NCI-H2029 (cell line): ENCODE measurements at places on chromosomes 11 and 22.

GRCh38 chr11:63745304-63746170 lies 23.0 kb downstream of the ZFTA start:
- DNase-seq, result no peak

DNA sequence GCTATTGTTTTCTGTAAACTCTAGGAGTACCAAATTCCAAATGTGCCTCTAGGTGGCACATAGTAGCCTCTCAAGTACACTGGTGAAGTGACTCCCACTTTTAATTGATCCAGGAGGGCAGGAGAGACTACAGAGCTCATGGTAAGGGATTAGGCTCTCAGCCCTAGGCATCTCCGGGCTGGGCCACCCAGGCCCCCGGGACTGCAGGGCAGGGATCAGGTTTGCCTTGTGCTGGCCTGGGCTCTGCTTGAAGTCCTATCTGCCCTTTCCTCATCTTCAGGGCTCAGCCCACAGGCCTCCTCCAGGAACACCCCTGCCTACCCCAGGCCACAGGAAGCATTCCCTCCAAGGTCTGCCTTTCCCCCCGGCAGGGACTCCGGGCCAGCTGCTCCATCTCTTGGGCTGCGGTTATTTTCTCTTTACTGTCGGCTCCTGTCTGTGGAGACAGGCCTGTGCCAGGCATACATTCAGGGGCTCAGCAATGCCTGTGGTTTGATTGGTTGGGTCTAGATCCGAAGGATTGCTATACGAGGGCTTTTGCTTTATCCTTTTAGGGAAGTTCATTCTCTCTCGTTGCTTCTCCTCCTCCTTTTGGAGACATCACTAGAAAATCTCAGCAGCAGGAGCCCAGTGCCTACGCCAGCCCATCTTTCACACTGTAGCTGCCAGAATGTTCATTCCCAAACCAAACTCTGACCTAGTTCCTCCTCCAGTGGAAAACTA lies 32.8 kb downstream of the PARVA start:
- DNase-seq, result no peak

DNA sequence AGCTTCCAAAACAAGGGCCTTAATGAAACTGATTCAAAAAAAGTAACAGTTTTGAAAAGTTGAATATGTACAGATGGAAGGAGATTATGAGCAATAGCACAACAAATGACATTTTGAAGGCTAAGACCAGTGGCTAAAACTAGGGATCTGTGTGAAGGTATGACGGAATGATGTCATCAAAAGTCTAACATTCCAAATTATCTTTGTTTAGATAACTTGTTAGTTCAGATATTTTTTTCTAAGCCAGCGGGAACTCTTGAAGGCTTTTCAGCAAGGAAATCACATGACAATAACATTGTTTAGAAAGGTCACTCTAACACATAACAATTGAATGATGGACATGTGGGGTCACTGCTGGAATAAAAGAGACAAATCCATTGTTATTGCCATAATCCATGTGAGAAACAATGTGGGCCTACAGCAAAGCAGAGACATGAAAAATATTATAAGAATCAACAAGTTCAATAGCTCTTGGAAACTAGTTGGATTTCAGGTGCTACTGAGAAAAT lies 260.5 kb downstream of the CASP12 start:
- no peak for DNase-seq

GRCh38 chr11:134939905-134940304 lies 527.9 kb upstream of the B3GAT1 start:
- no peak for DNase-seq

GRCh38 chr11:19226378-19227195 lies 14.2 kb downstream of the E2F8 start:
- DNase-seq, result no peak

- no peak for DNase-seq
Observed at GRCh38 chr11:27916541-27917100, 191.3 kb downstream of the KIF18A start.

- DNase-seq, result no peak
Observed at GRCh38 chr11:116057000-116057399, 552.8 kb upstream of the CADM1 start.

DNA sequence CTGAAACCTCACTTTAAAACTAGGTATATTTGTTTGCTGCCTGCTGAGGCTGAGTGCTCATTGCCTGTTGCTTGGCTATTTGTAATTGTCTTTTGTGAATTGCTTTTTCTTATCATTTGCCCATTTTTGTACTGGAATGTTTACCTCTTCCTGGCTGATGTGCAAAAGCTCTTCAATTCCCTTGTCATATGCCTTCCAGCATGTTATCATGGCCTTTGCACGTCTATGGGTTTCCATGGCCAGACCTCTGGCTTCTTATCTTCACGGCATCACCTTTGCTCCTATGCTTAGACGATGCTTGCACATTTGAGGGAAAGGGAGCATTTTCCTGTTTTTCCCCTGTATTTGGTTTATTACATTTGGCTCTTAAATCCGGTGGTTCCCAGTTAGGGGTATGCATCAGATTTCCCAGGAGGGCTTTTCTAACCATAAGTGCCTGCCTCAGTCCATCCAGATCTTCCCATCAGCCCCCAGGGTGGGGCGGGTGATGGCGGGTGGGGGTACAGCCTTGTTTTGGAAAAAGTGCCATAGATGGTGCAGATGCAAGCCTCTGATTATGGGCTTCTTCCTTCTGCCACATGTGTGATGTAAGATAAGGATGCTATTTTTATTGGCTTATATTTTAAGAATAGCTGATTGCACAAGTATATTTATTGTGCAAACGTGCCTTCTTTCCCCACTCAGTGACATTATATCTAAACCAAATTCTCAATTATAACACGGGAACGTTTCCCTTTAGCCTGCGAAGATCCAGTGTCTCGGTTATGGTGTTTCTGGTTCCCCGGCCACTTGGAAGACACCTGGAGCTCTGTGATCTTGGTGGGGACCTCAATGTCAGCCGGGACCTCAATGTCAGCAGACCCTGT lies 70.6 kb upstream of the SEPTIN5 start:
- DNase-seq, result no peak

- no peak for DNase-seq
Observed at GRCh38 chr11:86814775-86815174, 14.4 kb downstream of the PRSS23 start.

- DNase-seq, result no peak
Observed at GRCh38 chr11:94132152-94132558, 3.5 kb downstream of the PANX1 start.

DNA sequence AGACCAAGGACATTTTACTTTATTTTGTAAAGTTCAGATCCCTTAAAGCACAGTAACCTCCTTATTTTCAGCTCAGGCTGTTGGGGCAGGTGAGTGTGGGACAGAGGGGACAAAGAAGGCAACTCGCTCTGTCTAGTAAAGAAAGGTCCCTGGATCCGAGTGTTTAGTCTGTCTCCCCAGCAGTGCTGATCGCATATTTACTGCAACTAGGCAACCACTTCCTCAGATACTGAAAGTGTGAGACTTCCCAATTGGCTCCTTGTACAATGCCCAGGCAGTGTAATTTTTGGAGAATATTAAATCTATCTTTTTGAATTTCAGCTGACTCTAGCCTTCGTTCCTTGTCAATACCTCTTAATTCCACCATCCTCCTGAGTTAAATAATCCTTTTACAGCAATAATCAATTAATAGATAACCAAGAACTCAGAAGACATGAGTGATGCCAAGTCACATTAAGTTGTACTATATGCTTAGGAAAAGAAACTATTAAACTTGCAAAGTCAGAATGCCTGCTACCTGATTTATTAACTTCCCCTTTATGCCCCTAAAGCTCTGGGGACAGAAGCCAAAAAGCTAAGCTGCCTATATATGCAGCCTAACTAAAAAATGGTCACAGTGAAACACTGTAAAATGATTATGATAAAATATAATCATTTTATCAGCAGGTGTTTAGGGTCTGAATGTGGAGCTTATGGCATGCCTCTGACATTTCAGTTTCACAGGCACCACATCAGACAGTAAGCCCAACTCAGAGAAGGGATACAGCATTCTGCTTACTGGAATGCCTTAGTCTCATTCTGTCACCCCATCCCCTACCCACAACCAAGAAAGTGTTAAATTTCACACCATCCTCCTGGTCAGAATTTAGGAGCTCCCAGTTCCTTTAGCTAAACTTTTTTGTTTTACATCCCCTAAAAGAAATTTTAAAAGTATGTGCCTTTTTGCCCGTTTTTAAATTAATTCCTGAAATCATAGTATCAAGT lies 138.7 kb downstream of the TRIM44 start:
- no peak for DNase-seq

DNA sequence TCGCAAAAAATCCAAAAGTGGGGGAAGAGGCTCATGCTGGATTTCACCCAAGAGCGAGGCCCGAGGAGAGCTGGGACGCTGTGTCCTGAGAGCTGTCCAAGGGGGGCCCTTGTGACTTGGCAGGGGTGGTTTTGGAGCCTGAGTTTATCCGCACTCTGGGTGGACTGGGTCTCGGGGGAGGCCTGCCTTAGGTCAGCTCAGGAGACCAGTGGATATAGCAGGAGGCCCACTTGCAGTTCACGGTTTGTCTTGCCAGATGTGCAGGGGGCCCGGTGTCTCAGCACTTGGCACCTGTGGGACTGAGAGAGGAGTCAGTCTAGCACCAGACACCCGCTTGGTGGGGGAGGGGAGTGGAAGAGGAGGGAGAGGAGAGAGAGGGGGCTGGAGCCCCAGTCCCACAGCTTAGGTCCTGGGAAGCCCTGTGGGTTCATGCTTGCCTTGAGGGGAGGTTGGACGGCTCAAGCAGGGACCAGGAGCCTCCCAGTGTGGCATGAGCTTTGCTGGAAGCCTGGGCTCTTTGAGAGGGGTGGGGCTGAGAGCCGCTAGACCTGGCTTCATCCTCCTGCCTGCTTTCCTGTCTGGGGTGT lies 33.4 kb downstream of the PARVB start:
- no peak for DNase-seq

DNA sequence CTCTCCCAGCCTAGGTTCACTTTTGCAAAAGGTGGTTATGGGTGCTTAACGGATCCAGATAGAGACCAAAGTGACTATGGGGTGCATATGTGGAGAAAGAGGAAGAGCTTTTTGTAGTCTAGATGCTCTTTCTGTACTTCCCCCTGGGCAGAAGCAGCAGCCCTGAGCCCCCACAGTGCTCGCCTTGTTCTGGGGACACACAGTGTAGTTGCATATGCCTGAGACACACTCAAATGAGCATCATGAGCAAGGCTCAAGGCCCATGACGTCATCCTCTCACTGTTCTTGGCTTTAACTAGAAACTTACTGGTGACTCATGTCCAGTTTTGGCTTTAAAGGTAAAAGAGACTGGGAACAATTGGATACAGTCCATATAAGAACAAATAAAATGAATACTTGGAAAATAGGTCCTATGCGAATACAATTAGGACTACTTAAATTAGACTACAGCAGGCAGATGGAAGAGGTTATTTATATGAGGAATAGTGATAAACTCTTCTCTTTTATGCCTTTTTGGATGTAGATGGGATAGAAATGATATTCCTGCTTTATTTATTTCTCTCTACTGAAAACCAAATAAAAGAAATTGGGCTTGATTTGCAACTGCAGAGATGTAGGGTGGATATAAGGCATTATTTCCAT lies 20.1 kb upstream of the PEX26 start:
- peak; percentile 39 for DNase-seq

DNA sequence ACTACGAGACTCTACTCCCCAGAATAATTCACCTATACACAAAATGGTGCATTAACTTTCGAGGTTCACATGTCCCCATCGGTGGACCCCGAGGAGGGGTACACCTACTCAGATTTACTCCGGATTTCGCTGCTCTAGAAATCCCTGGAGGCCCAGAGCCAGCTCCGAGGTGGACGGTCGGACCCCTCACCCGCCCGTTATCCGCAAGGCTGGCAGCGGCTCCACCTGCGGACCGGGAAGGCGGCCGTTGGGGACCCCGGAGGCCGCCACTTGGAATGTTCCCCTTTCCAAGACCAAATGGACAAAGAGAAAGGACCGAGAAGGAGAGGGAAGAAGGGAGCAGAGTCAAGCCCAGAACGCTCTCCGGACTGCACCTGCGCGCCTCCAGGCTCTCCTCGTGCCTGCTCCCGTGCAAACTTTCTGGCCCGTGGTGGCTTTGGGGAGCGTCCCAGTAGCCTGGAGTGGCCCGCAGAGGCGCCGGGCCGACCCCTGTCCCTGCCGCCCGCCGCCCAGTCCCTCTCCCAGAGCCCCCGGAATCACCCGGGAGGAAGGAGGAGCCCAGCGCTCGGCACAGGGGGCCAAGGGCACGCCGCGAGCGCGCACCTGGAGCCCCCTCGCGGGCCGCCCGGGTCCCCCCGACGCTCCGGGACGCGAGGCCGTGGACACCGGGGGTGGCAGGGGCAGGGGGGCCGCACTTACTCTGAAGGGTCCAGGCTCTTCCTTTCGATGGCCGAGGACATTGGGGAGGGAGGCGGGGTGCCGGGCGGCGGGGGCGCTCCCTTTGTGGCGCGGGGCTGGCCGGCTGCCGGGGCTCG lies 23.0 kb downstream of the LMO2 start:
- no peak for DNase-seq

- no peak for DNase-seq
Observed at GRCh38 chr22:32849501-32849900, 48.0 kb downstream of the TIMP3 start.

DNA sequence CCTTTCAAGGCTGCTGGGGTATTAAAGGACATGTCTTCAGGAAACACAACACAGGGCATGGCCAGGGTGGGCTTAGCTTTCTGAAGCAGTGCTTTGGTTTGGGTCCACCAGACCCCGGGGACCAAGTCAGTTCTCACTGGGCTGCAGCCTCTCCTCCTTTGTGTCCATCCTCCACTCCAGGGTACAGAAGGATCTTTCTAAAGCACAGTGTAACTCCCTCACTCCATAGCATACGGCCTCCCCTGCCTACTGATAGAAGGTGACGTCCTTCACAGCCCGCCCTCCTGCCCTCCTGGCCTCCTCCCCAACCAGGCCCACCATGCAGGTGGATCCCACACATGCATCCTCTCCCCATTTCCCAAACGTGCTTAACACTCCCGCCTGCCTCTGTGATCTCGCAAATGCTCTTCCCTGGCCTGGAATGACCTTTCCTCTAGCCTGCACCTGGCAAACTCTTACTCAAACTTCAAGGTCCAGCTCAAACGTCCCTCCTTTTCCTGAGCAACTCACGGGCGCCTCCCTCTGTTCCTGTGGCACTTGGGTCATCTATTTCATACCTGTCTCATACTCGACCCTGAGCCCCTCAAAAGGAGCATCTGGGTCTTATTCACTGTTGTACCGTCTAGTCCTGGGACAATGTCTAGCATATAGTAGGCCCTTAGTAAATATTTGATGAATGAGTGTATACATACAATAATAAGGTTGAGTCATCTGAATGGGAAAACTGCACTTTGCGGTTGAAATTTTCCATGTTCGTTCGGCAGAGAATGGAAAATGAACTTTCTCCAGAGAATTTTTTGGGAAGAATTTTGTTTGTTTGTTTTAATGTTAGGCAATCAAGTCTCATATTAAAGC lies 187.7 kb downstream of the EFCAB6 start:
- no peak for DNase-seq
